ENCODE measurements at places on chromosomes 7 and 10. TPM values are rescaled to one million over a fixed set of nuclear protein-coding genes. Genes with fewer than 3 reads are reported as not detected.

The FAM20C gene
- total RNA-seq, result 46.8 TPM

DNA sequence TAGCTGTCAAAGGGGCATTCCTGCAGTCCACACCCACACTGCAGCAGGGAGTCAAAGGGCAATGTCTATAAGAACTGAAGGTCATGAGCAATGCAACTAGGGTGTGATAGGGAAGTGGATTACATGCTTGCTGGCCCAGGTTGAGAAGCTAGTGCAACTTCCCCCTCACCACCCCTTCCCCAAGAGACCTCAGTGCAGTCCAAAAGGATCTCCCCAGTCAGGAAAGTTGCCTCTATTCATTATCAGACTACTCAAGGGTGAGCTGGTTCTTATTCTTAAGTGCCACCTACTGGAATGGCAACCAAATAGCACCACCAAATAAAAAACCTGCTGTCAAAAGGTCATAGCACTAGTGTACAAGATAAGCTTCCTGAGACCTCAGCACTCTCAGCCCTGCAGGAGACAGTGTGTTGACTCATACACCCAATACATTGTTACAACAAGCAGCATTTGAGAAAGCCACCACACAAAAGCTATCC is 28.2 kb downstream of the MTERF1 start:
- no peak overlapping the region for H3K4me3 ChIP-seq
- no peaks in the 10 kb centered on the region for H3K36me3 ChIP-seq
- H3K27me3 ChIP-seq, result no peaks in the 10 kb centered on the region
- no peak overlapping the region for H3K27ac ChIP-seq
- no peak for DNase-seq

The GJD4 gene
- total RNA-seq, result not detected

The CYP26C1 gene
- total RNA-seq, result 0.06 TPM

The FANK1 gene
- not detected for total RNA-seq

The DYDC2 gene
- not detected for total RNA-seq

DNA sequence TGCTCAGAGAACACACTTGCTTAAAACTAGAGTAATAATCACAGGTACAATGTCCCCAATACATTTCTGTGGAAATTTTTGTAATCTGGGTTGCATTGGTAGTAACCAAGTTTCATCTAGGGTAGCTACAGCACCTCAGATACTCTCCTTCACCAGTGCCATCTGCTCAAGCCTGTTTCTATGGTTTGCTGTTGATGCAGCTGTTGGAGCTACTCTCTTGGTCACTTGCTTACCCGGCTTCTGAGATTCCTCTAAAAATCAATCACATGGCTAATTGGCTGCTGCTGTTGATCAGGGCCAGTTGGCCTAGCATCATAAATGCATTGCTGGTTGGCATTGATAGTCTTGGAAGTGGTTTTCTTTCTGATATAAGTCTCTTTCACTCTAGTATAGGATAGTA is 220.8 kb downstream of the BICC1 start:
- no peaks in the 10 kb centered on the region for H3K27me3 ChIP-seq
- no peak overlapping the region for H3K27ac ChIP-seq
- no peak overlapping the region for H3K4me3 ChIP-seq
- H3K36me3 ChIP-seq, result no peaks in the 10 kb centered on the region
- peaks cover 14% of the 10 kb centered on the region for H3K4me1 ChIP-seq

- H3K36me3 ChIP-seq, result no peaks in the 10 kb centered on the region
- no peak overlapping the region for H3K27ac ChIP-seq
- peaks cover 20% of the 10 kb centered on the region for H3K4me1 ChIP-seq
- no peaks in the 10 kb centered on the region for H3K27me3 ChIP-seq
- no peak overlapping the region for H3K4me3 ChIP-seq
- DNase-seq, result no peak
These were observed 10.2 kb upstream of the LFNG start for GRCh38 chr7:2509298-2509906.

The KLF14 gene
- total RNA-seq, result 0.34 TPM

The CRYGN gene
- total RNA-seq, result not detected

The SORBS1 gene
- 175 TPM for total RNA-seq

- no peak overlapping the region for H3K4me3 ChIP-seq
- H3K27me3 ChIP-seq, result no peaks in the 10 kb centered on the region
- H3K4me1 ChIP-seq, result no peaks in the 10 kb centered on the region
- no peak overlapping the region for H3K27ac ChIP-seq
- no peak for DNase-seq
These were observed 42.1 kb downstream of the ST8SIA6 start for GRCh38 chr10:17412323-17412722.
